ENCODE measurements at places on chromosomes 2 and 18.

- no peak for DNase-seq
Measured at GRCh38 chr18:13186687-13187086, 31.9 kb upstream of the LDLRAD4 start.

GRCh38 chr2:74019516-74019915 is 34.8 kb downstream of the TET3 start:
- no peak for DNase-seq

DNA sequence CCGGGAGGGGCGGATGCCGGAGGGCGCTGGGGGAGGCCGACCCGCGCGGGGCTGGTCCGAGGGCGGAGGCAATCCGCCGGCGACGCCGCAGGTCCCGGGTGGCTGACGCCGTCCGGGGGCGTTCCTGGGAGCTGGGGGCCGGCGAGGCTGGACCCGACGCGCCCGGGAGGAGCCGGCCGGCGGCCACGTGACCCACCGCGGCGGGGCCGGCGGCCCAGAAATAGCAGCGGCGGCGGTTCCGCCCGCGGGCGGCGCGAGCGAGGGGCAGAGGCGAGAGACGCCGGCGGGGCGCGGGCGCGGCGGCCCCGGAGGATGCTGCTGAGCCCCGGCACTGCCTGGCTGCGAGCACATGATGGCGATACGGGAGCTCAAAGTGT is at the start of gene RAB31:
TSS of gene RAB31 (plus strand) at position 245 of the 377 bp plus-strand sequence. CDS start at position 350, 105 bp downstream.
- DNase-seq, result no peak

GRCh38 chr18:49546278-49546677 is 15.6 kb upstream of the LIPG start:
- DNase-seq, result no peak

DNA sequence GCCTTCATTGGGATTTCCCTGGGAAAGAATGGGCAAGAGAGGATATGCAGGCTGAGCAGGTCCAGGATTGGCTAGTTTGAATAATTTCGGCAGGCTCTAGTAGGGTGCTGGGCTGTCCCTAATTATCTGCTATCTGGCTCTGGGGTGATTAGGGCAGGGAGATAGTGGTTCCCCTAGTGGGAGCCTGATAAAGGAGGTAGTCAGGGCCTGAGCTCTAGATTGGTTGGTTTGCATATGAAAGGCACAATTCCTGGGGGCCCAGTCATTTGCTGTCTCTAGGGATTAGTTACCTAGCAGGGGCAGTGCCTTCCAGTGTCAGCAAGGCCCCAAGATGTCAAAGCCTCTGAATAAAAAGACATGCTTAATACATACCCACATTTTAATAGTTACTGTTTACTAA is 690.1 kb upstream of the KLHL29 start:
- DNase-seq, result no peak

DNA sequence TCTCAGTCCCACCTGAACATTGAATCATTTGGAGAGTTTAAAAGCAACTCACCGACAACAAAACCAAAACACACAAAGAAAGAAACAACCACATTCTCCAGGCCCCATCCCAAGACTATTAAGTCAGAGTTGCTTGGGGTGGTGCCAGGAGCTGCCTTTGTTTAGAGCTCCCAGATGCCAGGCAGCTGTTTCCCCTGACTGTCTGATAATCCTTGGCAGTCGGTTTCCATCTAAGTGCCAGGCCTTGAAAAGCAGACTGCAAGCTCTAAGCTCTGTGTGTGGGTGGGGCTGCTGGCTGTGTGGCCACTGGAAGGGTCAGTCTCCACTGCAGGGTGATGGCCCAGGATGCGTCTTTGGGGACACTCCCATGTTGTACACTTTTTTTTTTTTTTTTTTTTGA is 255.3 kb upstream of the AGAP1 start:
- DNase-seq, result no peak

DNA sequence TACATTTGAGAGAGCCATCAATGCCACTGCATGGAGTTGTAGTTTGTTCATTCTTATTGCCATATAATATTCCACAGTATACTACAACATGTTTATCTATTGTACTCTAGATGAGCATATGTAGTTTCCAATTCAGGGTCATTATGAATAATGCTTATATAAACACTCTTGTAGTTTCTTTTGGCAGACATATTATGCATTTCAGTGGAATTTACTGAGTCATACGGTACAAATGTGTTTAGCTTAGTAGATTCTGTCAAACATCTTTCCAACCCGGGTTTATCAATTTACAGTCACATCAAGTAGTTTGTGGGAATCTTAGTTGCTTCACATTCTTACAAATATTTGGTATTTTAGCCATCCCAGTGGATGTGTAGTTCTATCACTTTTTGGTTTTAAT is 161.1 kb downstream of the KCNH7 start:
- no peak for DNase-seq

- no peak for DNase-seq
Measured at GRCh38 chr2:147161746-147162145, 683.1 kb upstream of the ACVR2A start.

- no peak for DNase-seq
Measured at GRCh38 chr2:53231908-53232307, 535.7 kb upstream of the CHAC2 start.

GRCh38 chr2:85878719-85879370 is 9.9 kb downstream of the ST3GAL5 start:
- DNase-seq, result no peak

DNA sequence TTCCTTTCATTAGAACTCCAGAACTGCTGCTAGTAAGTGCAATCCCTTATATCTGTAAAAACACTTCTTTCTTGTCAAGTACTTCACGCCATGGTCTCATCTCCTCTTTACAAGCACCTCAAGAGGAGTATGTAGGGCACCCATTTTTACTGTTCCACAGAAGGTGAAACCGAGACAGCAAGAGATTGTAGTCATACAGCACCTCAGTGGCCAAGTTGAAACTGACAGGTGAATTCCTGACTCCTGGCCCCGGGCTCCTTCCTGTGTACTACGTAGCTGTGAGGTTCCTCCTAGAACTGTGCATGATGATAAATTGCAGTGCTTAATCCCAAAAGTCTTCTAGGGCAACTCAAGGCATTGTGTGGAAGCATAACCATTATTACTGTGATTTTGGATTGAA is 131.5 kb upstream of the MEIS1 start:
- DNase-seq, result no peak

GRCh38 chr2:9099341-9099751 is 95.9 kb upstream of the MBOAT2 start:
- no peak for DNase-seq

GRCh38 chr18:48162956-48163737 is 232.7 kb upstream of the SMAD2 start:
- no peak for DNase-seq

GRCh38 chr18:13199169-13199568 is 19.4 kb upstream of the LDLRAD4 start:
- no peak for DNase-seq

- DNase-seq, result no peak
Measured at GRCh38 chr2:26562811-26563645, 78.1 kb downstream of the CIB4 start.

DNA sequence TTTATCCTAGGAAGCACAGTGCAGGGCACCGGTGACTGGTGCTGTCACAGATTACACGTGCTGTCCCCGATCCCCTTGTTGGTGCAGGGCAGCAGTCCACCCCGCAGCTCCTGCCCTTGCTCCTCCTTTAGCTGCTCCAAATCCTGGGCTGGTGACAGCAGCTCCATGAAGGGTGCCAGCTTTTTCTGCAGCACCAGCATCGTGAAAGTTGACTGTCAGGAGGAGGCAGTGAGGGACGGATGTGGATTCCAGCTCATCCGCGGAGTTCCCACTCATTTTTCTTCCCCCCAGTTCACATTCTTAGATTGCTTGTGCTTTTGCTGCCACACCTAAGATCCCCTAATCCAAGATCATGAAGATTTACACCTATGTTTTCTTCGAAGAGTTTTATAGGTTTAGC is 67.5 kb downstream of the ONECUT2 start:
- DNase-seq, result no peak

- DNase-seq, result no peak
Measured at GRCh38 chr18:46591783-46592391, 65.1 kb downstream of the LOXHD1 start.

DNA sequence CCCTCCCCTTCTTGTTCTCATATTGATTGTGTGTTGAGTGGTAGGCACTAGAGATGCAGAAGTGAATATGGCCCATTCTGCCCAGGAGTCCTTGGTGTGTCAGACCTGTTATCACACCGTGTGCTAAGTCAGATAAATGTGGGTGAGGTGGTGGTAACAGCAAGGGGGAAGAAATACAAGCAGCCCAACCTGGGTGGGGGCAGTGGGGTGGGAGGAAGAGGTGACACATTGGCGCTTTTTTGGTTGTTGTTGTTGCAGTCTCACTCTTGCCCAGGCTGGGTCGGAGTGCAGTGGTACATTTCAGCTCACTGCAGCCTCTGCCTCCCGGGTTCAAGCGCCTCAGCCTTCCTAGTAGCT is 12.8 kb downstream of the B3GNT2 start:
- no peak for DNase-seq

- no peak for DNase-seq
Measured at GRCh38 chr2:145741181-145741580, 1221.3 kb upstream of the ZEB2 start.

DNA sequence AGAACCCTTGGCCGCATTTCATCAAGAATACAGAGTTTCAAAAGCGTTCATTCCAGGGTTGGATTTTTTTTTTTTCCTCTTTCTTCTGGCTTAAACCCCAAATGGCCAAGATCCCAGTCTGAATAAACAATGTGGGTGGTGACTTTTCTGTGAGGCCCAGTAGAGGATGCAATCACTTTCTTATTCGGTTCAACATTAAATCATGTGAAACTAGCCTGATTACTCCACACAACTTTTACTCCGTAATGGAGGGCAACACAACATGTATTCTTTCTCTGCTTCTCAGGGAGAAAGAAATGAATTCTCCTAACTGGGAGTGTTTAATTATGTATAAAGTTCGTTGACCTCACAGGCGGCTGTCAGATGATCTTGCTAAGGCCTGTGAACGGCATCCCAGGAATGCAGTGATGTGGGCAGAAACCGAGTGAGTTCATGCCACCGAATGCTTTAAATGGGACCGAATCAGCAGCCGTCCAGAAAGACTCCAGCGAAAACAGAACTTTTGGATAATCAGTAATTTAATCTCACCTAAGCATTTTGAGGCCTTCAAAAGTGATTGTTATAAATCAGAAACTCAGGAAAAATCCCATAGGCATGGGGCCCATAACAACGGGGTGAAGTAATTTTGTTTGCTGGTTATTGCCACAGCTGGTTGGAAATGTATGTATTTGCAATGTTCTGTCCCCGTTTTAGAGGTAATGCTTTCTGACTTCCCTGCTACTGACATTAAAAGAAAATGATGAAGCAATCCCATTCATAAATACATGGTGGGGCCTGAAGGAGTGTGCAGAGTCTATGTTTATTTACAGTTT is 81.5 kb downstream of the BCL2 start:
- no peak for DNase-seq

DNA sequence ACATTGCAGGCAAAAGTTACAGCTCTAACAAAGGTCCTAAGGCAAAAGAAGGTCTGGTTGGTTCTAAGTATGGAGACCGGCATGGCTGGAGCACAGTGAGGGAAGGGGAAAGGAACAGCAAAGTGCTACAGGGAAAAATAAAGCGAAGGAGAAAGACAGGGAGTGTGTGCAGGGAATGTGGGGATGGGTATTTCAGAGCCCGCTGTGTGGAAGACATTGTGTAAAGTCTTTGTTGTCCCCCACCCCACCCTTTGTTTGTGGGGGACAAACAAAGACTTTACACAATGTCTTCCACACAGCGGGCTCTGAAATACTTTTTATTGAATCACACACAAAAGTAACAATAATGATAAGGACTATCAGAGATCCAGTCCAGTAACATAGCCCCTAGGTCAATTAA is 28.9 kb upstream of the C2orf15 start:
- DNase-seq, result no peak

GRCh38 chr2:100113990-100114433 is 28.4 kb downstream of the AFF3 start:
- no peak for DNase-seq

- DNase-seq, result no peak
Measured at GRCh38 chr2:217647925-217648324, 354.9 kb downstream of the TNS1 start.

- DNase-seq, result no peak
Measured at GRCh38 chr2:18153741-18154140, 275.3 kb downstream of the KCNS3 start.

DNA sequence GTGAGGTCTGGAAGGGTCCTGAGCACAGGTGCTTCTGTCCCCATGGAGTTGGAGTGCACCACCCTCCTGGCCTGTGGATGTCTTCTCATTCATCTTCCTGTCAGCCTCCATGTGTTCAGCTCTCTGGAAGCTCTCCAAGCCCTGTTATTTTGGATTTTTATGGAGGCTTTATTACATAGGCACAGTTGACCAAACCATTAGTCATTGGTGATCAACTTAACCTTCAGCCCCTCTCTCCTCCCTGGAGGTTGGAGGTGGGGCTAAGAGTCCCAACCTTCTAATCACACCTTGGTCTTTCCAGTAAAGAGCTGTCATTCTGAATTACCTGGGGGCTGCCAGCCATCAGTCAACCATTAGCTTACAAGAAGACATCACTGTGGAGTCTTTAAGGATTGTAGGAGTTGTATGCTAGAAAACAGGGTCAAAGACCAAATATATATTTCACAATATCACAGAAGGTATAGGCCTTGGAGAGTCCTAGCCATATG is 7.5 kb upstream of the MCFD2 start:
- no peak for DNase-seq

All from activated CD4-positive, alpha-beta T cell treated with anti-CD3 and anti-CD28 coated beads, Interleukin-2, amount 50 U/mL, for 4 hours (primary cell).